ENCODE measurements at places on chromosomes 6 and 20. TPM values are rescaled to one million over a fixed set of nuclear protein-coding genes. Genes with fewer than 3 reads are reported as not detected.

CGA gene
- total RNA-seq = not detected

BPIFB6 gene
- not detected for total RNA-seq

SLA2 gene
- not detected for total RNA-seq

EFCAB8 gene
- total RNA-seq = under 0.01 TPM

SAMHD1 gene
- total RNA-seq = 11.1 TPM

Data from smooth muscle cell of the coronary artery (primary cell).